ENCODE measurements at places on chromosomes 12 and 14.

DNA sequence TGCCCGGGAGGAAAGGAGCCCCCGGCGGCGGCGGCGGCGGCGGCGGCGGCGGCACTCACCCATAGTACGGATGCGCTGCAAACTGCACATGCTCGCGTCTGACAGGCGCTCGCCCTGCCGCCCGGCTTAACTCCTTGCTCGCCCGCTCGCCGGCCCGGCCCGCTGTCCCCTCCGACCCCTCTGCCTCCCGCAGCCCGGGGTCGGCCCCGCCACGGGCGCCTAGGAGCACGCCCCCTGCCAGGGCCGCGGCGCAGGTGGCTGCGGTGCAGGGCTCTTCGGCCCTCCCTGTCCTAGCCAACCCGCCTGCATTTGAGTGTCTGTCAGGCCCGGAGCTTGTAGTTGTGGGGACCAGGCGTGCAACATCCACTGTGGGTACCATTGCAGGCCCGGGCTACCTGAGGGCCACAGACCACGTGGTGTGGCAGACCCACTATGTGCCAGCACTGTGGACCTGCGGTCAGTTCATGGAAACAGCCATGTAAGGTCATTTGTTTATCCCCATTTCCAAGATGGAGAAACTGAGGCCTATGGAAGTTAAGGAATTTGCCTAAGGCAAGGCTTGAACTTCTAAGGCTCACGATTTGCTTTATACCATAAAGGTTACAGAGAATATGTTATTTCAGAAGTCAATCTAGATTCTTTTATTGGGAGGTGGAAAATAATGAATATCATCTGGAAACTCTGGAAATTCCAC is 17.6 kb upstream of the PLEKHH1 start:
- DNase-seq = no peak

- no peak for DNase-seq
These were observed 274.1 kb upstream of the DAAM1 start for GRCh38 chr14:58914279-58914855.

DNA sequence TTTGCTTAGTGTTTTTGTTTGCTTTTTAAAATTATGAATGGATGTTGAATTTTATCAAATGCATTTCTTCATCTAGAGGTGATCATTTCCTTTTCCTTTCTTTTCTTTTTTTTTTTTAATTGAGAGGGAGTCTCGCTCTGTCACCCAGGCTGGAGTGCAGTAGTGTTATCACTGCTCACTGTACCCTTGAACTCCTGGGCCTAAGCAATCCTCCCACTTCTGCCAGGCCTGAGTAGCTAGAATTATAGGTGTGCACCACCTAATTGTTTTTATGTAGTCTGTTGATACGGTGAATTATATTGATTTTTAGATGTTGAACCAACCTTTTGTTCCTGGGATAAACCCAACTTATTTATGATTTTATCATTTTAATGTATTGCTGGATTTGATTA is 1.5 kb upstream of the CDKL1 start:
- no peak for DNase-seq

DNA sequence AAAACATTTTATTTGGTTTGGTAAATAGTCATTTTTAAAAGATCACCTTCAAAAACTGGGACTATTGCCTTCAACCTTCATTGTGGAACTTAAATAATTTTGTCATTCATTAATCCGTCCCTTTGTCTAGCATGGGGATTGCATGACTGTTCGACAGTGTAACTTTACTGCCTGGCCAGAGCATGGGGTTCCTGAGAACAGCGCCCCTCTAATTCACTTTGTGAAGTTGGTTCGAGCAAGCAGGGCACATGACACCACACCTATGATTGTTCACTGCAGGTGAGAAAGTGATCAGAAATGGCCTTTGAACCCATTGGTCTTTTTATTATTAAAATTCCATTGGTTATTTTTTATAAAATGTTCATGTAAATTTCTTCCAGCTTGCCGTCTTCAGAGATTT is 37.2 kb upstream of the MYF6 start:
- DNase-seq = no peak

- DNase-seq = no peak
These were observed 2.1 kb downstream of the SCAF11 start for GRCh38 chr12:45988264-45988663.

GRCh38 chr14:69543341-69544115 is 31.1 kb downstream of the CCDC177 start:
- DNase-seq = no peak

DNA sequence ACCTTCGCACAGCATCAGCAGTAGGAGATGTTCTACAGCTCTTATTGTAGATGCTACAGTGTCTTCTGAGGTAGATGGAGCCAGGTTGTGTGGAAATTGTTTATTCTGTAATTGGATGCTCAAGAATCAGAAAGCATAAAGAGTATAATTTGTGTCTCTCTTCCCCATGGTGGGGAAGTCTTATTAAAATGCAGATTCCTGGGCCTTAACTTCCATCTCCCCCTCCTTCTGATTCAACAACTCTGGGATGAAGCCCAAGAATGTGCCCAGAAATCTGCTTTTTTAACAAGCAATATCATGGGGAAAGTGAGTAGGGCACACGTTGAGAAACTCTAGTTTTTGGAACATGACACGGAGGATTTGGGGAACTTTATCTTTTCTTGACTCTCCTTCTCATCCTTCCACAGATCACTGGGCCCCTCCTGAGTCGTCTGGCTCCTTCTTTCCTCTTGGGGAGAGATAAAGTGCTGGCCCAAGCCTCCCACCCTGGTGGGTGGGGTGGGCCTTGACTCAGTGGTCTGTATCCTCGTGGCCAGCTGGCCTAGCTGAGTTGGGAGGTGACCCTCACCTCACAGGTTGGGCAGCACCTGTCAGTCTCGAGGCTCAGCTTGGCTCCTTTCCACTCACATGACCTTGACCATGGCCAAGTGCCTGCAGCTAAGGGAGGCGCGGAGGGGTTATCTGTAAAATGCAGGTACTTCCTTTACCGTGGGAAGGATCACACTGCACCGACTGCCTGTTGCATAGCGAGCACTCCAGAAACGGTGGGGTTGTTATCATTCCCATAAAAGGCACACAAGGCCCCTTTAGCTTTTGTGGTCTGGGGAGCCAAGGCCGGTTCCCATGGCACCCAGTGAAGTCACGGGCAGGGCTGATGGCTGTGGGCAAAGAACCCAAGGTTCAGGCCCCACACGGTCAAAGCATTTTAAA is 141.9 kb downstream of the CHST11 start:
- no peak for DNase-seq

- DNase-seq = peak; percentile 30
These were observed 9.9 kb upstream of the DYNC1H1 start for GRCh38 chr14:101954501-101954900.

- DNase-seq = no peak
These were observed 86.9 kb downstream of the NTF3 start for GRCh38 chr12:5518584-5519365.

- DNase-seq = peak; percentile 65
These were observed 580 bp downstream of the SALL2 start for GRCh38 chr14:21525571-21525961.

DNA sequence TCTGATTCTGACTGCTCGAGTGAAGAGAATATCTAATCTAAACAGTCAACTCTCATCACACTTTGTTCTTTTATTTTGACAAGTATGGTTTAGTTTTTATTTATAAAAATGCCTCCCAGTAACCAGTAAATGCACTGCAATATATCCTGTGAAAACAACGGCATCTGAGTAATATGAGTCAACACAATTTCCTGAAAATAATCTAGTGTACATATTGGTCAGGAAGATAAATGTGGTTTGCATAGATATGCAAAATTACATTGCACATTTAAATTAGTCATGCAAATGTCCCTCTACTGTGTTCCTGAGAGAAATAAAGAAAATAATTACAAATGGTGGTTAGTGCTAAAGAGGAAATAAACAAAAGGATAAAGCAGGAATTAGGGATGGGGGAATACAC is 1190.7 kb upstream of the SEL1L start:
- DNase-seq = no peak

- DNase-seq = peak; percentile 17
These were observed 335.6 kb downstream of the TMEM121 start for GRCh38 chr14:105861985-105862465.

GRCh38 chr12:64976131-64976530 is 145.0 kb downstream of the WIF1 start:
- no peak for DNase-seq

- no peak for DNase-seq
These were observed 101.2 kb downstream of the TMEM30B start for GRCh38 chr14:61179796-61180398.

DNA sequence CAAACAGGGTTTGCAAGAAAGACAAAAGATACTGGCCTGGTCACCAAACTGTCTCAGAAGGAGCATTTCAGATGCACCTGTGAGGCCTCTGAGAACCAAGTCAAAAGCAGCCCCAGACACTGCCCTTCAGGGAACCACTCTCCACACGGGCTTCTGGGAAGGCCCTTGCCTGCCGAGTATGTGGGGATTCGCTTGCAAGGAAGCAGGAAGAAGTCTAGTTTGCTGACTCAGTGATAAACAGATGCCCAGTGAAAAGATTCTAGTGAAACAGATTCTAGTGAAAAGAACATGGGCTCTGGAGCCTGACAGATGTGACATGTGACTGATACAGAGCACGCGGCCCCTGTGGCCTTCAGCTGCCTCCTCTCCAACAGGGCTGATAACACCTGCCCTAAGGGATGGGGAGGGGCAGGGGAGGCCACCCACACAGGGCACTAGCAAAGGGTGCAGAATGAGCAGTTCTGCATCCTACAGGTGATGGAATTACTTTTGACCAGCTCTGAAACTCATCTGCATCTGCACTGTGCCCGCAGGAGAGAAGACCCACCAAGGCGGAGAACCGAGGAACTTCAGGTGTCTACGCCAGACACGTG is 19.1 kb downstream of the AMN start:
- no peak for DNase-seq

- no peak for DNase-seq
These were observed 811 bp upstream of the INF2 start for GRCh38 chr14:104688505-104689108.

DNA sequence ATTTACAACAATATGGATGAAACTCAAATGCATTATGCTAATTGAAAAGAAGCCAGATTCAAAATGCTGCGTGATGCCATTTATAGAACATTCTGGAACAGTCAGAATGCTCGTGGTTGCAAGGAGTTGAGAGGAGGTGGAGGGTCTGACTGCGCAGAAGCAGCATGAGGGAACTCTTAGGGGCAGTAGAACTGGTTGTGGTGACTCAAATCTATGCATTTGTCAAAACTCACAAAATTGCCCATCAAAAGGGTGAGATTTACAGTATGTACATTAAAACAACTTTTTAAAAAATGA is 113.7 kb upstream of the PDZRN4 start:
- no peak for DNase-seq

DNA sequence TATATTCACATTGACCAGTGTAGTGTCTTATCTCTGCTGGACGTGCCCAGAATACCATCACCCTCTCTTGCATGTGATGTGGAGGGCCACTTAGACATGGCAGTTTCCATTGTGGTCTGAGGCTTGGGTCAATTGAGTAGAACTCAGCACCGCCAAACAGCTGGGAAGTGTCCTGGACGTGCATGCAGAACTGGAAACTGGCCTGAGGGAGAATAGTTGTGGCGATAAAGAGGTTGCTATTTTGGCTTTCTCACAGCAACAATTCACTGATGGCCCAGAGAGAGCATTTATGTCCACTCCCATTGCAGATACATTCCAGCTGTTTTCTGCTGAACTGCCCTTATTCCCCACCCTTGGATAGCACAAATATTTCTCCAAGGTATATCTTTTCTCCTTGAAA is 210.1 kb upstream of the DAAM1 start:
- DNase-seq = no peak

GRCh38 chr12:57607958-57608663 is 3.1 kb upstream of the ARHGEF25 start:
- DNase-seq = no peak

- DNase-seq = no peak
These were observed 76.4 kb downstream of the CHST11 start for GRCh38 chr12:104533134-104533533.

- DNase-seq = no peak
These were observed 70.6 kb downstream of the SETD3 start for GRCh38 chr14:99410019-99410418.

DNA sequence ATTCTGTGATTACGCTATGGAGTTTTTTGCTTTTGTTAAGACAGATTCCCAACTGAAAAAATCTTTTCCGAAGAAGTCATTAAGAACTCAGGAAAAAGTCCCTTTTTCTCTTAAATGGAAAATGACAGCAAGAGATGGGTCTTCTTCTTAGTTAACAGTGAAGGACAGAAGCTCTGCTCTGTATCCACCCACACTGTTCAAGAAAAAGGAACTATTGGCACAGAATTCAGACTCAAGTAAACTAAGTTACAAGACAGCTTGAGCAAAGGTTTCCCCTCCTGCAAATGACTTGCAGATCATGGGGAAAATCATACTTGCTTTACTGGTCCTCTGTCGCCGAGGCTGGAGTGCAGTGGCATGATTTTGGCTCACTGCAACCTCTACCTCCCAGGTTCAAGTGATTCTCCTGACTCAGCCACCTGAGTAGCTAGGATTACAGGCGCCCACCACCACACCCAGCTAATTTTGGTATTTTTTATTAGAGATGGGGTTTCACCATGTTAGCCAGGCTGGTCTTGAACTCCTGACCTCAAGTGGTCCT is 137.1 kb upstream of the AEBP2 start:
- no peak for DNase-seq

GRCh38 chr12:112420740-112421139 is 2.0 kb downstream of the PTPN11 start:
- DNase-seq = no peak

GRCh38 chr14:75280291-75280830 is 1.7 kb downstream of the FOS start:
- DNase-seq = no peak

DNA sequence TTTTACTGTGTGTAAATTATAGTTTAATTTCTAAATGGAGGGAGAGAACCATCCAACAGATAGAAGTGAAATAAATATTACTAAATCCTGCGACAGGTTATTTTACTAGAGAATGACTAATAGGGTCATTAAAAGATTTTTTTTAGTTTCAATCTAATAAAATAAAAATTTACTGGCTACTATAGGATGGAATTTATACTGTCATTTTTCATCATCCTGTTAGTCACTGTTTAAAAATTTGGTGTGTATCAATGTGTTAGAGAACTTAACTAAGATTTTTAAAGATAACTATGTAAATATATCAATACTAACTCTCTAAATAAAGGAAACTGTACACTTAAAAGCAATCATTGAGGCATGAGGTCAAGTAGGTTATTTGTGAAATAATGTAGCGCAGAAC is 41.1 kb upstream of the CDKN3 start:
- no peak for DNase-seq

DNA sequence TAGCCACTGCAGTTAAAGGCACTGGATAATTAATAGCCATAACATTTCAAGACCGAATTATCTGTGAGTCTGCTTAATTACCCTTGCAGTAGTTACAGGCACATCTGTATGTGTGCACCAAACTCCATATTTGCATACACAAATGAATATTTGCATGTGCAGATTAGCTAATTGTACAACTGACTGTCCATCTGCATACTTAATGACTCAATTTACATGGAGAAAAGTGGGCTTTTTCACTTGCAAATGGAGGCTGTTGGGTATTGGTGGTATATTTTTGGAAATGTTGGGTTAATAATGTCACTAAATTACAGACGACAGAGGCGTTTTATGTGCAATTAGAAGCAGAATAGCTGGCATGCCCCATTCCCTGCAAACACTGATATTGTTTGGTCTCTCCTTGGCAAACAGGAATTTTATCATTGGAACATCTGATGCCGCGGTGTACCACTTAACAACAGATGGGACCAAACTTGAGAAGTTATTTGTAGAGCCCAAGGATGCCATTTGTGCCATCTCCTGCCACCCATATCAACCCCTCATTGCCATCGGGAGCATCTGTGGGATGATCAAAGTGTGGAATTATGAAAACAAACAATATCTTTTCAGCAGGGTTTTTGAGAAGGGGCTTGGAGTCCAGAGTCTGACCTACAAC is 39.6 kb downstream of the CFAP251 start:
- no peak for DNase-seq
